ENCODE measurements at places on chromosomes 12 and 14.
A peak's percentile ranks its signal among the peaks of the same experiment; 100 is the strongest.

DNA sequence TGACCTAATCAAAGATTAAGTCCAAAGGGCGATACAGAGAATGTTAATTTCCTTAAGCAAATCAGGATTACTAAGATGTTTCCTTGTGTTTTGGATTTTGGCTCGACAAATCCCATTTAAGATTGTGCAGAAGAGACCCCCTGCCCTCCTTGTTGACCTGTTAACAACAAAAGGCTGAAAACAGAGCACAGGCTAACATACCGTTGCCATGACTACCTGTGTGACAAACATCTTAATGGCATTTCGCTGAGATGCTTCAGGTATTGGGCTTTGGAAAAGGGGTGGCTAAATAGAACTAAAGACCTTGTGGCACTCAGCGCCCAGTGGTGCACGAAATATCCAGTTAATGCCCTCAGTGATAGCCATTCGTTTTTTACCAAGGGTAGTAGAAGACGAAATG lies 1532.3 kb upstream of the TMEM132C start:
- no peak for DNase-seq

DNA sequence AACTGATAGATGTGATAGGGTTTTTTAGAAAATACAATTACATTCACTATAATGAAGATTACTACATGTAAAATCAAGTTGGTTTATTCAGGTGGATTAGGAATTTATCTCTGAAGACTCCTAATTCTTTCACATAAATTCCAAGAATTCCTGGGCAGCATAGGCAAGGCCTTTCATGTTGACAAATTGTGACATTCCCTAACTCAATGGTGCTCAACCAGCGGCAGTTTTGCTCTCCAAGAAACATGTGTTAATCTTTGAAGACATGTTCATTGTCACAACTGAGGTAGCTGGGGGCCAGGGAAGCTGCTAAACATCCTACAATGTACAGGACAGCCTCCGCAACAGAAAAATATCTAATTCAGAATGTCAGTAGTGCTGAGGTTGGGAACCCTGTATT lies 46.3 kb downstream of the PTPRQ start:
- no peak for DNase-seq

DNA sequence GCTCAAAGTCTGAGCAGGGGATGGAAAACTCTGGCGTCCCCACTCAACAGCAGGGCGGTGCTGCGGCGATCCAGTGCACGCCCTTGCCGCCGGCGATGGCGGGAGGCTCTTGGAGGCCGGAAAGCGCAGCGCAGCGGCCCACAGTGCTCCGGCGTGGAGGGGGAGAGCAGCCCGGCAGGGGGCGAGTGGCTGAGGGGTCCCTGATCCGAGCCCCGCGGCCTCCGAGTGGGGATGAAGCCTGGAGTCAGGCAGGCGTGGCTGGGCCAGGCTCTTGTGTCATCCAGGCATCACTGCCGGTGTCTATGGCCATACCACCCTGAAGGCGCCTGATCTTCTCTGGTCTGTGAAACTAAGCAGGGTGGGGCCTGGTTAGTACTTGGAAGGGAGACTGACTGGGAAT lies 183.1 kb downstream of the ALG10 start:
- DNase-seq, result no peak

DNA sequence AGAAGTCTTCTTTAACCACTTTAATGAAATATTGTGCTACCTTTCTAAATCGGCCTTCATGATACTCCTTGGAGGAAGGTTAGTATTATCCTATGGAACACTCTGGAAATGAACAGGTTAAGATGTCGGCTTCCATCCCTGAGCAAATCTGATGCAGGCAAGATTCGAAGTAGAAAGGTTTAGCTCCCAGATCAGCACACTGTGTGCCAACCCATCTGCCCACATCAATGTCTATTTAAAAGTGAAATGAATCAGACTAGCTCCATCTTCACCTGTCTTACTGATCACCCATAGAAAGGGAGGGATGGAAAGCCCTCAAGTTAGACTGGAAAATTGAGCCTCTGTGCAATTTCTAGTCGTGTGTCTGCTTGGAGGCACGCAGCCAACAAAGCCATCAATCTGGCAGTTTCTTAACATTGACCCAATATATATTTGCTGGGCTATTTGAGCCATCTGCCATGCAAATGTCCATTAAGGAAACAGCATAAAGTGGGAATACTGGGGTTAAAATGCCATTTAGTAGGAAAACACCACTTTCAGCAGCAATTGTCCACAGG lies 506.1 kb downstream of the RMST start:
- DNase-seq, result no peak

DNA sequence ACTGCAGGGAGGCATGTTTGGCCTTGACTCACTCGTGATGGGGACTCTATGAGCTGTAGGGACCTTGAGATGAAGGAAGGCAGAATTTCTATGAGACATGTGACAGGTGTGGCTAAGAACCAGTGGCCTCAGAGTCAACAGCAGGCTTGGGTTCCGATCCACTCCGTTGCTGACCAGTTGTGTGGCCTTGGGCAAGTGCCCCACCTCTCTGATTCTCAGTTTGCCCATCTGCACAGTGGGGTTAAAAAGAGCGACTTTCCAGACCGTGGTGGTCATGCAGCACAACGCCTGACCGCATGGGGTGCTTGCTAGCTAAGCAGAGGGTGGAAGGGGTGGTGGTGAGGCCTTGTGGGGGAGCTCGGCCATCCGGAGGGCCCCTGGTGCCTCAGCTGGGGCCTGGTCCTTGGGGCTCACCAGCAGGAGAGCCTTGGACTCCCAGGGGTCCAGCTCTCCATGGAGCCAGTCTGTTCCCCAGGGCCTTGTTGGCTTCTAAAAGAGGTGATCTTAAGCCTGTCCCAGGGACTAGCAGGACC lies 18.5 kb downstream of the PAPLN start:
- no peak for DNase-seq

DNA sequence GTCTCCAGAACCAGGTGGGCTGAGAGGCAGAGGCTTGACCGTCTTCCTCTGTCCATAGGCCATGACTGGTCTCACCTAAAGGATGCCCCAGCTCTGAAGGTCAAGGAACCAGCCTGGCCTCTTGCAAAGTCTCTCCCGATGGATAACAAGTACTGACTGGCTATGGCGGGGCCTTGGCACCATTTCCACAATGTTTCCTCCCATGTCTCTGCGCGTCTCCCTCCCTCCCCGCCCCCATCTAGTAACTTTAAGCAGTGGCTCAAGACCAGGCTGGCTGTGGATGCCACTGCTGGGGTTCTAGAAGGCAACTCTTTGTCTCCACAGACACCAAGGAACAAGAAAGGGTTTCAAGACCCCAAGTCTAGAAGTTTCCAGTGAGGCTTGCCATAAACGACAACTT lies 275.5 kb downstream of the DPF3 start:
- no peak for DNase-seq

GRCh38 chr12:33994857-33995808 lies 27.2 kb upstream of the ALG10 start:
- no peak for DNase-seq

- no peak for DNase-seq
Measured at GRCh38 chr14:96072076-96072475, 32.9 kb downstream of the C14orf132 start.

DNA sequence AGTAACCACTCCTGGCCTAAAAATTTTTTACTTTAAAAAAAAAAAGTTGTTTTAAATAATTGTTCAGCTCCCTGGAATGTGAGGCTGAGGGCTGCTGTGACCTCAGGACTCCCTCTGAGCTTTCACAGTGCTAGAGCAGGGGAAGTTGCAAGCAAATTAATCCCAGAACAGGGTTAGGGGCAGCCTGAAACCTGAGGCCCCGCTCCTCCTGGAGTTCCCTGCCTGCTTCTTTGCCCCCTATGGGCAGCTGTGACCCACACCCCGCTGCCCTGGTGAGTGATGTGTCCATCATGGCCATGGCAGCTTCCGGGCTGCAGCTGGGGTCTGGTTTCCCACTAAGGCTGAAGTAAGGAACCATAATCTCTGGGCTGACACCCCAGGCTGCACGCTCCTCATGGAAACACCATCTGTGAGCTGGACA lies 9.5 kb downstream of the RITA1 start:
- peak; percentile 65 for DNase-seq

DNA sequence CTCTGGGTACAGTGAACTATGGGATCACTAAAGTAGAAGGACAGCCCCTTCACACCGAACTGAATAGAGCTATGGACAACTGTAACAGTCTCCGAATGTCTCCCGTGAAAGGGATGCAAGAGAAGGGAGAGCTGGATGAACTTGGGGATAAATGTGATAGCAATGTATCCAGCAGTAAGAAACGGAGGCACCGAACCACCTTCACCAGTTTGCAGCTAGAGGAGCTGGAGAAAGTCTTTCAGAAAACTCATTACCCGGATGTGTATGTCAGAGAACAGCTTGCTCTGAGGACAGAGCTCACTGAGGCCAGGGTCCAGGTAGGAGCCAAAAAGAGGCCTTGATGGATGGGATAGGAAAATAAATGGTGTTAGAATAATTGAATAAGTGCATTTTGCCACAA lies 3.5 kb downstream of the ALX1 start:
- no peak for DNase-seq

- no peak for DNase-seq
Measured at GRCh38 chr12:11879306-11879705, 191.4 kb upstream of the BCL2L14 start.

GRCh38 chr12:57552306-57552651 lies 2.4 kb downstream of the KIF5A start:
- no peak for DNase-seq

DNA sequence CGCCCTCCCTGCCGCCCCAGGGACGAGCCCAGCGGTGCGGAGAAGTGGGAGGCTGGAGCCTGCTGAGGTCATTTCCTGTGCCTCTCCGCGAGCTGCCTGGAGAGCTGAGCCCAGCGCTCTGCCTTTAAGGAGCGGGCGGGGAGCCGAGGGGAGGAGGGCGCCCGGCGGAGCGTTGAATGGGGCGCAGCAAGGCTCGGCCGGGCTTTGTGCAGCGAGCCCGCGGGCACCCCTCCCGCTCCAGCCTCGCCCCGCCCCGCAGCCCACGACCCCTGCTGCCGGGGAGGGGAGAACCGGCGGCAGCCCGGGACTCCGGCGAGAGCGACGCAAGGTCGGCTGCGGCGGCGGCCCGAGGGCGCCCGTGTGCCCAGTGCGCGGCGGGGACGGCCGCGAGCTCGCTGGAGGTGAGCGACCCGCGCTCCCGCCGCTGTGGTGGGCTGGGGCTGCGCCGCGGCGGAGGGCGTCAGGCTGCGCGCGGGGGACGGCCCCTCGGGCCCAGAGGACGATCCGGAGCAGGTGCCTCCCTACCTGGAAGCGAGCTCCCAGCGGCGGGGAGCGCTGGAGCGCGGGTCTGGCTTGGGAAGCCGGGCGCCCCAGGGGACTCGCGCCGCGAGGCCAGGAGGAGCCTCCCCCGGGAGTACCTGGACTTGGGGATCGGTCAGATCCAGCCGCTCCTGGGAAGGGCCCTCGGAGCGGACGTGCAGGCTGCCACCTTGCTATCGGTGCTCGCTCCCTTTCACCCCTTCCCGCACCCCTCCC lies at the start of gene PLEKHH1:
Gene PLEKHH1, plus strand, starts transcription at position 293 of the 756 bp plus-strand sequence. CDS start 8,578 bp downstream, outside the sequence.
- no peak for DNase-seq

DNA sequence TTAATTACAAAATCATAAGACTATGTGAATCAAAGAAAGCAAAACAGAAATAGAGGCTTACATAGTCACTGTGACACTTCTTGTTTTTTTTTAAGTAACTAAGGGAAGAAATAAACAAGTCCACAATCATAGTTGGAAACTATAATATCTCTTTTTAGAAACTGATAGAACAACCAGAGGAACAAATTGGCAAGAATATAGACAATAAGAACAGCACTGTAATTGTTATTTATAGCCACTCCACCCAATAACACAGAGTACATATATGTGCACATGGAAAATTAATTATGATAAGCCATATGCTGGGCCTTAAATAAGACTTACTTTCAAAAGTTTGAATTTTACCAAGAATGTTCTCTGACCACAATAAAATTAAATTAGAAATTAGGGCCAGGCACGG lies 101.1 kb downstream of the PLEKHG7 start:
- no peak for DNase-seq

- DNase-seq, result no peak
Measured at GRCh38 chr12:79886917-79887519, 47.9 kb downstream of the PPP1R12A start.

DNA sequence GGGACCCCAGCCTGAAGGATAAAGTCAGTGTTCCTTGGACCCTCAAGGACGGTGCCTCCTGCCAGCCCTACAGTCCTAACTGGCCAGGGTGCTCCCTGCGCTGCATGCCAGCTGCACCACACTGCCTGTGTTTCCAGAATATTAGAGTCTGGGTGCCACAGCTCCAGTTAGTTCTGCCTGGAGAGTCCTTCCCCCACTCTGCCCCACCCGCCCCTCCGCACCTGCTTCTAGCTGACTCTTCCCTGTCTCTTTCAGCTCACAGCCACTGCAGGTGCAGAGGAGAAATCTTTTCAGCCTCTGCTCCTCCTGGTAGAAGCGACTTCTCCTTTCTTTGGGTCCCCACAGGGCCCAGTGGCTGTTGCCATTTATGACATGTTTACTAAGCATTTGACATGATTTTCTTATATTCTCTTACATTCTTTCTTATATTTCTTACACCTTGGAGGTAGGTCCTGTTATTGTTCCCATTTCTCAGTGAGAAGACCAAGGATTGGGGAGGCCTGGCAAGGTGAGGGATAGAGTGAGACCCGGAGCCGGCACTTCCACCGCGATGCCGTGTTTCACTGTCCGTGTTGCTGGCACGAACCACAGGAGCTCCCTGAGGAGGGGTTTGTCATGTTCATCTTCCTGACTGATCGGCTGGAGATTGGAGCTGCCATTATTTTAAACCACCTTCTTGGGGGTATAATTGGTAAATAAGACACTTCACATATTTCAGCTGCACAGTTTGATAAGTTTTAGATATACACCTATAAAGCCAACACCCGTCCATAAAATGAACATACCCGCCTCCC lies 29.4 kb downstream of the SYNE3 start:
- no peak for DNase-seq

GRCh38 chr14:104289507-104289906 lies 151.1 kb downstream of the KIF26A start:
- no peak for DNase-seq

DNA sequence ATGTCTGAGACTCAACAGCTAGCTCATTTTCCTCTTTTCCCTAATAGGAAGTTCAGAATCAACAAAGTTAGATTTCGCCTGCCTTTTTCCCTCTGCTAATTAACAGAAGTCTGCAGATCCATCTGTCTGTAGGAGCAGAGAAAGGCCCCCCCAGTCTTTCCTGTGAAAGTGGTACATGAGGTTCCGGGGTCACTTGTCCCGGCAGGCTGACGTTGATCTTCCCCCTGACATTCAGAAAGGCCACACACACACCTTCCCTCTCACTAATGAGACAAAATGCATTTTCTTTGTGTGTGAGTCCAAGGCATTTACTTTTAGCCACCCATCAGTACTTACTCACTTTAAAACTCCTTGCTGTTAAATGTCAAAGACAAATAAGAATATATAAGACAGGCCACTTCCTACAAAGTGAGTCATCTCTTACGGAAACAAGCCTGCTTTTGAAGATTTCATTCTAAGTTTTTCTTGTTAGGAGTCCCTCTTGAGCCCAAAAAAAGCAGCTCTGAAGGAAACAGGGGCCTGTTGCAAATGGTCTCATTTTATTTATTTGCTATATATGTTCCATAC lies 138.7 kb downstream of the TTC7B start:
- peak; percentile 9 for DNase-seq

Data from smooth muscle cell of the brain vasculature (primary cell).